LNCaP clone FGC (cell line): ENCODE measurements at places on chromosomes 7 and 10.

GRCh38 chr7:2660359-2661095 is 27.5 kb upstream of the AMZ1 start:
- no peak for DNase-seq

GRCh38 chr7:17681965-17682364 is 258.3 kb downstream of the SNX13 start:
- DNase-seq: no peak

GRCh38 chr10:44993922-44994751 is 6.6 kb upstream of the ZNF22 start:
- no peak for DNase-seq

- DNase-seq: no peak
Observed at GRCh38 chr7:88321694-88322093, 15.0 kb upstream of the STEAP4 start.

DNA sequence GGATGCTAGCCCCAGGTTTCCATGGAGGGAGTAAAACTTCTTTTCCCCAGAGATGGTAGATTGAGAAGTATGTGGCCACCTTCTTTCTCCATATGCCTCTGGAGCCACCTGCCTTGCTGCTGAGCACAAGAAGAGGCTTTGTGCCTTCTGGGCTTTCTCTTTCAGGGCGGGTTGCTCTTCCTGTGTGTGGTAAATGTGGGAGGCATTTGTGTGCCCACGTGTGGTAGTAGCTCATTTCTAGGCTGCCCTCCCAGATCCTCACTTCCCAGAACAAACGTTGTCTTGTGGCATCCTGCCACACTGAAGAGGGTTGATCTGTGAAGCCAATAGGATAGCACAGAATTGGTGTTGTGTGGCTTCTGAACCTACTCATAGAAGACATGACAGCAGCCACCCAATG is 342.0 kb upstream of the PODXL start:
- no peak for DNase-seq

DNA sequence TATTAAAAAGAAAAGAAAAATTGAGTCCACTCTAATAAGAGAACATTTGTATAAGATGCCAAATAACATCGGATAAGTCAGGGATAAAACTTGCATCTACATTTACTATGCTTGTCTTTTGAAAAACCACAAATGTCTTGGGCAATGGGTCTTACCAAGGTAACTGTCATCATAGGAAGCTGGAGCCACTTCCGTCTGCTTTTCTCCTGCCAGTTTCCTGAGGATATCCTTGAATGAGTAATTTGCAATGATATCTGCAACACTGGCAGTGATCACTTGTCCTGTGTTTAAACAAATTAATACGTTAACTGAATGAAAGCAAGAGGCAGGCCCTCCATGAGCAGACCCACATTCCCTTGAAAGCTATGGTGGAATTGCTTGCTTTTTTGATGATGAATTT is 47.3 kb downstream of the ITGA8 start:
- DNase-seq: no peak

DNA sequence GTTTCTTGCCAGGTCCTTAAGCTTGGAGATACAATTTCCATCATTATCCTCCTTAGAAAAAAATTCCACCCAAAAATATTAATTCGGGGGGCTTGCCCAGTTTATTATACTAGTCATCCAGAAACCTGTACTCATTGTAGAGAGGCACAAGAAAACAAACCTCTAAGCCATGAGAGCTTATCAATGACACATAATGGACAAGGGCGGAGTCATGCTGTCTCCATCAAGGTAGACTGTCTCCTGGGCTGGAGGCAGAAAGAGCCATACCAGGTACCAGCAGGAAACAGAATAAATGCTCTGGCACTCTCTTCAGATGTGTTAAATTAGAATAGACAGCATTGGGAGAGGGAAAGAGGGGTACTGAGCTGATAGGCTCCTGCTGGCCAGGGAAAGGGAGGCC is 69.8 kb upstream of the GSDME start:
- no peak for DNase-seq

GRCh38 chr7:151195616-151196450 is 8.8 kb upstream of the ASB10 start:
- DNase-seq: no peak

DNA sequence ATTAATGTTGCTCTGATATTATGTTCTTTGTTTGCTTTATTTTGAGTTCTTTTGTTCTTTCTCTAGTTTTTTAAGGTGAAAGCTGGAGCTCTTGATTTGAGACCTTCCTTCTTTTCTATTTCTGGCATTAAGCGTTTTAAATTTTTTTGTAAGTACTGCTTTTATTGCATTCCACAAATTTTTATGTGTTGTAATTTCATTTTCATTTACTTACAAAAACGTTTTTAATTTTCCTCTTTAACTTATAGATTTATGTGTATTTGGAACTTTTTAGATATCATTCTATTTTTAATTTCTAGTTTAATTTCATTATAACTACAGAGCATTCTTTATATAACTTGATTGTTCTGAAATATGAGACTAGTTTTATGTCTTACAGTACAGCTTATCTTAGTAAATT is 395.6 kb downstream of the ETV1 start:
- no peak for DNase-seq

DNA sequence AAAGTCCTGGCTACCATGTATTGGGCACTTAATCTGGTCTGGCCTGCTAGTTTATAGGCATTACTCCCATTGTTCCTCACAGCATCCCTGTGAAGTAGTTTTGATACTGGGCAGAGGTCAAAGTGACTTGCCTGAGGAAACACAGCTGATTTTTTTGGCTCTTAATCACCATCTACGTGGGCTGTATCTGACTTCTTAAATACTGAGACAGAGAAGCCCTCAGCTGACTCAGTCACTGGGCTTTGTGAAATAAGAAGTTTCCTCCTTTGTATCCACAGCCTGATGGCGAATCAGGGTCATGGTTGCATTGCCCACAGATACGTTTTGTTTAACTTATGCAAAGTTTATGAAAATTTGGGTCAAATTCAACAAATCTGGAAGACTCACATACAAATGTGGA is 13.2 kb downstream of the TACR2 start:
- DNase-seq: no peak

- no peak for DNase-seq
Observed at GRCh38 chr7:104397442-104397841, 69.0 kb downstream of the LHFPL3 start.

DNA sequence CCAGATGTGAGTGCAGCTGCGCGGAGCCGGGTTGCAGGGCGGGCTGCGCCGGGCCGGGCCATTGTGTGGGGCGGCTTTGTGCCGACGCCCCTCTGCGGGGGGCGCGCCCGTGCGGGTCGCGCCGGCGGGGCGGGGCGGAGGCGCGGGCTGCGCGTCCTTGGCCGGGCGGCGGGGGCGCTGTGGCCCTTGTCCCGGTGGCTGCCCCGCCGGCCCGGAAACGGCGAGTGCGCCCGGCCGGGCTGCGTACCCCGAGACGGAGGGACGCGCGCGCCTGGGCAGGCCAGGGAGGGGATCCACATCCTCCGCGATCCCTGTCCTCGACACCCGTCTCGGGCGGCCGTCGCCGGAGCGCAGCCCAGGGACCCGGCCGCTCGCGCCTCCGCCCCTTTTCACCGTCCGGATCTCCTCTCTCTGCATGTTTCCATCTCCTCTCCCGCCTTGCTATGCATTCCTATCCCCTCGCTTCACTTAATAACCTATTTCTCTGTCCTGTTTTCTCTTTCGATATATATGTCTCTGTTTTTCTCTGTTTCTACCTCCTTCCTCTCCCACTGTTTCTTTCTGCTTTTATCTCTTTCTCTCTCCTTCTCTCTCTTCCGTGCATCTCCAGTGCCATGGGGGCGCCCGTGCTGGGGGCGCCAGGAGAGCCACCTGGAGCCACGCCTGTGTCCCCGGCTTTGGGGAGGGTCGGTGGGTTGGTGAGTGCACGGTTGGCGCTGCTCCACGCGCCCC is 765 bp downstream of the PFKFB3 start:
- DNase-seq: no peak

DNA sequence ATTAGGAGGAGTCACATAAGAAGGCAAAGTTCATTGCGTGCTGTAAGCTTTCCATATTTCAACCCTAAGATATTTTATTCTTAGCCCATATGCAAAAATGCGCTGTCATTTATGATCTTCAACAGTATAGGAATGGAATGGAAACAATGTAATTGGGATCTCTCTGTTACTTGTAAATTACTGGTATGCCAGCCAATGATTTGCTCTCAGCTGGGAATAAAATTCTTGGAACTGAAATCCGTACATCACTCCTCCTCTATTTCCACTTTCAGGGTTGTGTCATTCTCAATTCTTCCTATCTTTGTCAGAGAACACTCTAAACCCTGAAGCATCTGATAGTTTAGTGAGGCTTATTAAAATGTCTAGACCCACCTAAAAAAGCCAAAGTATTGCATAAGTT is 80.7 kb upstream of the STEAP4 start:
- no peak for DNase-seq

GRCh38 chr7:5452470-5452899 is 28.9 kb upstream of the TNRC18 start:
- no peak for DNase-seq

DNA sequence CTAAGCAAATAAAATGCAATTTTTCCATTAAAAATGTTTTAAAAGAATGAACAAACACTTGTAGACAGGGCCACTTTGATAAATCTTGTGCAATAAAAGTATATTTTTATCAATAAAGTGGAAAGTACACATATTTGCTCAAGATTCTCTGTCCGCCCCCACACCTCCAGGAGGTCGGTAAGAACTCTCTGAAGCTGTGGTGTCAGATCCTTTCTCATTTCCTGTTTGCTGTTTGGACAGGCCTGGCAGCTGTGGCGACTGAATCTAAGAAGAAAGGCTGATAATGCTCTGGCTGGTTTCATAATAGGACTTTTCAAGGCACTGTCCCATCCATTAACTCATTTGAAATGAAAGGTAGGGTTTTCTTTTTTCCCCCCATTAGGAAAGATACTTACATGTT is 15.3 kb upstream of the ASB4 start:
- no peak for DNase-seq

DNA sequence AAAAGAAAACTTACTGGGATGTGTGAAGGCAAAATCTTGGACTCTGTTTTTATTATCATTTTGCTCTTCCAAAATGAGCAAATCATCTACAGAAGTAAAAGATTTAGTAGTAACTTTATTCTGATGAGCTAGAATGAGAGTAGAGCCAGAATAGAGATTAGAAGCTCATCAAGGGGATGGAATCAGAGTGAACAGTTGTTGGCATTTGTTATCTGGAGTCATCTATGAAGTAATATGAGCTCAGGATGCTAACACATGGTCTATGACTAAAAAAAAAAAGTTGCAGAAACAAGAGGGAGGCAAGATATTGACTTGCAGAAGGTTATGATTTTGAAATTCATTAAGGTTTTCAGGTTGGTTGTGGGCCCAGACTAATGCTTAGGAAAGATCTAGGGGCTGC is 409.1 kb upstream of the ETV1 start:
- DNase-seq: no peak

GRCh38 chr7:50335795-50336754 is 31.6 kb downstream of the IKZF1 start:
- DNase-seq: no peak

DNA sequence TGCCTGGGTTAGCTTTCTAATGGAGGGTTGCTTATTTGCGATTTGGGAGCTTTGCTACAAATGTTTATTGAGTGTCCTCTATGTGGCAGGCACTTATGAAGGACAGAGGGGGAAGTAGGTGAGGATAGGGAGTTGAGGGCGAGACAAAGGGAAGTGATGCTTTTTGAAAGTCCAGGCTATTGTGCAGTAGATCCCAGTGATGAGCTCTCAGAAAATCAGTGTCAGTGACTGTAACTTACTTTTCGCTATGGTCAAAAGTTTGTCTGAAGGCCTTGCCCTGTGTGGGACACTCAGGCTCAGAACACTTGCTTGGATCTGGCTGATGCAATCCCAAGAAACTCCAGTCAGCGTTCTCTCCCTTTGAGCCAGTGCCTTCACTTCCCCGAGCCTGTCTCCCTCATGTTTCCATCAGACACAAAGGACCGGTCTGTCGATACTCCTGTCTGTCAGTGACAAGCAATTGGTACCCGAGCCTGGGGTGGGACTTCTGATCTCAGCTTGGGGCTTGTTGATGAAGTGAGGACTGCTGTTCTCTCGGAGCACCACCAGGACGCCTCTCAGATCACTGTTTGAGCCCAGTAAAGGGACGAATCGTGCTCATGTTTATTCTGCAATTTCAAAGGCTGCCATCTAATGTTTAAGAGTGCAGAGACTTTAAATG is 63.1 kb upstream of the SORCS3 start:
- no peak for DNase-seq

- no peak for DNase-seq
Observed at GRCh38 chr7:72307566-72307965, 104.6 kb downstream of the CALN1 start.

- DNase-seq: no peak
Observed at GRCh38 chr10:86632009-86632800, 22.1 kb upstream of the OPN4 start.

DNA sequence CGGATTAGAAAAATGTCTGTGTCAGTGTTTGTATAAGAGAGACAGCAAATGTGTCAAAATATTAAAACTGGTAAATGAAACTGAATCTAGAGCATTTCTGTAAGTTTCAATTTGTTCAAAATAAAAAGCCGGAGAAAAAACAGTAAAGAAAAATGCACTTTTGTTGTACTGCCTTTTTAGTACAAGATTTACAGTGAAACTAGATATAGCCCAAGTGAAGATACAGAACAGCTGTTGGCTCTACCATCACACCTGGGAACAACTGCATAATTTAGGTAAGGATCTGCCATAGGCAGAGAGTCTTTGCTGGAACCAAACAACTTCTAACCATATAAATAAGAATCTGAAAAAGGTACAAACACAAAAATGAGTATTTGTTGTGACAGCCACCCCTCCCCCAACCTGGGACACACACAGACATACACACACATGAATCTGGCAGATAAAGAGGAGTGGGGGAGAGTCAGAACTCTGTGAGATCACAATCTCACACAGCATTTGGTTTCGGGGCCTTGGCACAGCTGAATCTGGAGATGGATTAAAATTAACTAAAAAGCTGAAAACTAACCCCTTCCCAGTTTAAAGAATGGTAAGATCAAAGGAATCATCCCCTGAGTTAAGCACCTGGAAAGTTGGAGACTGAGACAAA is 54.8 kb downstream of the DPY19L1 start:
- DNase-seq: no peak

DNA sequence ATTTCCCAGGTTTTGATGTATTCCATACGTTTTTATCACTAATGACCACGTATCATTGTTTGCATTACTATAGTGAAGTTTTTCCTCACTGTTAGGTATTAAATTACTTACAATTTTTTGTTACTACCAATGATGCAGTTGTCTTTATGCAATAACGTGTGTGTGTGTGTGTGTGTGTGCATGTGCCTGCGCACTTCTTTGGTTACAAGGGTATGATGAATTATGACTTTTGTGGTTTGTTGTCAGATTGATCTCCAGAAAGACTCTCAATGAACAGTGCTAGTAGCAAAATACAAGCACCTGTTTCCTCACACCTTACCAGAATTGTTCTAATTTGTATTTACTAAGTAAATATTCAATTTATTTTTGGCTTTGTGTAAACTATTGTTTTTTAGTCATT is 51.5 kb downstream of the MCMBP start:
- no peak for DNase-seq
